ENCODE measurements at places on chromosomes 4 and X.
A peak's percentile ranks its signal among the peaks of the same experiment; 100 is the strongest.

DNA sequence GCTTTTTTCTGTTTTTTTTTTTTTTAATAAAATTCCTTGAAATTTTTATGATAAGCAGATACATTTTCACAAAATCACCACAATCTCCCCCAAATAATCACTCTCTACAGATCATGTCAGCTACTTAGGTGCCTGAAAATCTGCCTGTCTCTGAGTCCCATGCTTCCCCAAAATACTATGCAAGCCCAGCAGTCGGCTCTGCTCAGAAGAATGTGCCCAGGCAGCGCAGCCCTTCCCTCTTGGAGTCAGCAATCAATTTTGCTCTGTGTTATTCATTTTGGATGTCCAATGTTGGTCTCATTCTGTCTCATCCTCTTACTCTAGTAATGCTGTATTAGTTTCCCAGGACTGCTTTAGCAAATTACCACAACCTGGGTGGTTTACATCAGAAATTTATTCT is 24.9 kb upstream of the C1QTNF7 start:
- no peak for DNase-seq

DNA sequence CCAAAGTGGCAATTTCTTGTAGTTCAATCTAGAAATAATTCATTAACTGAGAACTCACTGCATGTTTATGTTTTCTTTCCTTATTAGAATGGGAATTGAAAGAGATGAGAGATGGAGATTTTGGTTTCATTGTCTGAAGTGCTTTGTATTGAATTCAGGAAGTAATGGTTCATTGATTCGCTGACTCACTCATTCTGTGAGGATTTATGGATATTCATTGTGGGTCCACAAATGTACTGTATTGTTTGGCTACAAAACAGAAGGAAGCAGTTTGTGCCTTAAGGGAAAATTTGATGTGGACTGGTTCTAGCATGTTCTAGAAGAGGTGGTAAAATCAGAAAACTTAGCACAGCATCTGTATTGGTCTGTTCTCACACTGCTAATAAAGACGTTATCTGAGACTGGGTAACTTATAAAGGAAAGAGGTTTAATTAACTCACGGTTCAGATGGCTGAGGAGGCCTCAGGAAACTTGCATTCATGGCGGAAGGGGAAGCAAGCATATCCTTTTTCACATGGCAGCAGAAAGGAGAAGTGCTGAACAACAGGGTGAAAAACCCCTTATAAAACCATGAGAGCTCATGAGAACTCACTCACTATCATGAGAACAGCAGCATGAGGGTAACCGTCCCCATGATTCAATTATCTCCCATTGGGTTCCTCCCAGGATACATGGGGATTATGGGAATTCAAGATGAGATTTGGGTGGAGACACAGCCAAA is 132.3 kb upstream of the VCX3A start:
- no peak for DNase-seq

- no peak for DNase-seq
These were observed 152.6 kb upstream of the VEGFC start for GRCh38 chr4:176945334-176945733.

DNA sequence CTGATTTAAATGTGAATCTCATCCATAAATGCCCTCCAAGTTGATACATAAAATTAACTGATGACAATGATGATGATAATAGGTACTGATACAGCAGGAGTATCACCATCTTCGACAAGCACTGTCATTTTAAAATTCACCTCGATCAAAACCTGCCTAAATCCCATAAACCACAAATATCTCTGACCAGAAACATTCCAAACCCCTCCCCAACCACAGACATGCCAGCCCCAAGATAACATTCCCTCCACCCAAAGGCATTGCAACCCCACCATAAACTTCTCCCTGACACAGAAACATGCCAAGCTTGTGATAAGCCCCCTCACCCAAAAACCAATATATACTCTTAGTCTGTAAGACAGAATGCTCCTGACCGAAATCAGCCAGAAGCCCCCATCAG is 63.7 kb upstream of the WDFY3 start:
- DNase-seq, result no peak

DNA sequence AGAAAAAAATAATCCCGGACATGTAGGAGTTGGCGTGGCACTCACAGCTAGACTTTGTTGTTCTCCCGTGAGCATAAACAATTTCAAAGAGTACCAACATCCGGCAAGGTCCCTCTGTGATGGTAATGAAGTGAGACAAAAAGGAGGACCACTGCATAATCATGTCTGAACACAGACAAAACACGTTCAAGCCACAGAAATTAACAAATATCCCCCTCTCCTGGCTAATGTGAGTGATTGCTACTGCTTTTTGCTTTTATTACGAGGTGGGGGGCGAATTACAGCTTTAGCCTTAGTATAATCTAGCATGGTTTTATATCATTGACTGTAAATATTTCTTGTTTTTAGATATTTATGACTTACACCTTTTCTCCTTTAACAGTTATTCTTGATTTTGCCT is 118.5 kb downstream of the PLS3 start:
- DNase-seq, result peak; percentile 60

Measured in NCI-H1694 treated with DMSO at 0.1 percent for 48 hours (cell line).